Dorsolateral prefrontal cortex (tissue), 122 donors: ENCODE measurements at places on chromosomes 7 and 10. TPM values are rescaled to one million over a fixed set of nuclear protein-coding genes. Genes with fewer than 3 reads are reported as not detected.

GRCh38 chr7:2572101-2572842, 13.5 kb downstream of the IQCE start:
- no peak for DNase-seq

- DNase-seq: no peak
Measured at GRCh38 chr10:50063100-50063499, 4.7 kb upstream of the WASHC2A start.

DNA sequence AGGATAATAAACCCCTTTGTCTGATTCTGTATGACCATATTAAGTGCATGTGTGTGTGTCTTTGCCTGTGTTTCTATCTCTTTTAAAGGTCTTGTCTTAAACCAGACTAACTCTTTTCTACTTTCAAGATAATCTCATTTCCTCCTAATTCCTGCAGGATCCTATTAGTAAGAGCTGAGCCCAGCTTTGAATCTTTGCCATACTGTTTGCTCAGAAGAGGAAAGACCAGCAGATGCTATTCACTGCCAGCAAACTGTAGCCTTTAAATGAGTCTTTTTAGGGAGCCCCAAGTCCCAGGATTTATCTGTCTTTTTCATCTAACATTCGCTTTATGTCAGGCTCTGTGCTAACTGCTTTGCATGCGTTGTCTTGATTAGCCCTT, 2.9 kb downstream of the GPR158 start:
- DNase-seq: no peak

- DNase-seq: no peak
Measured at GRCh38 chr10:60271319-60272040, 118.2 kb downstream of the ANK3 start.

GRCh38 chr7:33986951-33987947, 81.9 kb downstream of the BMPER start:
- no peak for DNase-seq

GRCh38 chr10:16195178-16195769, 241.5 kb upstream of the PTER start:
- no peak for DNase-seq

DNA sequence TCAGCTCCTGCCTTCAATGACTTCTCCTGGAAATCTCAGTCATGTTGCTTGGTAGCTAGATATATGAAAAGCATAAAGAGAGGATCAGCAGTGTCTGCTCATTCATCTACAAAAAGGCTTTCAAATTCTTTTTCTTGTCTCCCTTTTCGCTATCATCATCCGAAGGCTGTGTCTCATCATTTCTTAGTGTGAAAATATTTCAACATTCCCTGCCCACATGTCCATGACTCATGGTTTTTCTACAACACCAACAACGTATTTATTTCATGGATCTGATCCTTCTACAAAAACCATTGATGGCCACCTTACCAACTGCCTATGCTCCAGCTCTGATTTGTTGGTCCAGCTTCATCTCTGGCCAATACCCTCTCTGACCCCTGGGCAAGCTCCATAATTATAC, 472.5 kb upstream of the GHITM start:
- DNase-seq: no peak

The CPED1 gene
- total RNA-seq: 4.7 TPM

- no peak for DNase-seq
Measured at GRCh38 chr7:126026421-126027088, 1096.9 kb upstream of the POT1 start.

- DNase-seq: no peak
Measured at GRCh38 chr7:43470110-43470509, 112.8 kb upstream of the STK17A start.
